ENCODE measurements at places on chromosomes 2 and 18.
A peak's percentile ranks its signal among the peaks of the same experiment; 100 is the strongest.

GRCh38 chr2:173652311-173652710, 297.6 kb downstream of the CDCA7 start:
- DNase-seq, result no peak

DNA sequence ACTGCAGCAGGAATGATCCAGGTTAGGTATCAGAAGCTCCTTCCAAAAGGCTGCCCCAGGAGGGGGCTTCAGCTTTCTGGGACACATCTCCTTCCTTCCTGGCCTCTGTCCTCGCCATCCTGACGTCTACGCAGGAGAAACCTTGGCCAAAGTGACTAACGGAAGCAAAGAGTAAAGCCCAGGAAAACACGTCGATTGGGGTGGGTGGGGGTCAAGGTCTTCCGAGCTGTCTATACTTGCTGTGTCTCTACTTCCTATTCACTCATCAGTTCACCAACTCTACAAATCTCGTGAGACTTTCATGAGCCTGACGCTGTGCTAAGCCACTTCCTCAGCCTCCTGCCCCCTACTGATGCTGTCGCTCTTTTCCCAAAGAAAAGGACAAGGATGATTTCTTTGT, 212.6 kb downstream of the TNS1 start:
- no peak for DNase-seq

GRCh38 chr2:135664623-135665068, 77.0 kb upstream of the UBXN4 start:
- DNase-seq, result no peak

DNA sequence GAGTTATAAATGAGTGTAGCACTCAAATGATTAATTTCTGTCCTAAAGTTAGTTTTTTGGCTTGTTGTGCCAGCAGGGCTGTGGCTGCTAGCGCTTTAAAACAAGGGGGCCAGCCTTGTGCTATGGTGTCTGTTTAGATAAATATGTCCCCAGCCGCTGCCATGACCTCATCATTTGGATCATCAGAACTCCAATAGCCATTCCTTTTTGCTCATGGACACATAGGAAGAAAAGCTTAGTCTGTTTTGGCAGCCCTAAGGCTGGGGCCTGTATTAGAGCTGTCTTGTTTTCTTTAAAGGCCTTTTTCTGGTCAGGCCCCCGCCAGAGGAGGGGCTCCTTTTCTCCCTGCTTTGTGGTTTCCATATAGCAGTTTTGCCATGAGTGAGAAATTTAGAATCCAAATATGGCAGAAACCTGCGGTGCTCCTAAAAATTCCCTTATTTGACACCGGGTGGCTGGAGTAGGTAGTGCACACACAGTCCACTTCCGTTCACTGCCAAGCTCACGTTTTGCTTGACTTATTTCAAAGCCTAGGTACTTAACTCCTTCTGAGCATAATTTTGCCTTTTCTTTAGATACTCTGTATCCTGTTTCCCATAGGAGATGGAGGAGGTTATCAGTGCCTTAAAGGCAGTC, 60.4 kb upstream of the SLC35G4 start:
- no peak for DNase-seq

GRCh38 chr18:12121175-12122042, 27.8 kb downstream of the ANKRD62 start:
- DNase-seq, result no peak

DNA sequence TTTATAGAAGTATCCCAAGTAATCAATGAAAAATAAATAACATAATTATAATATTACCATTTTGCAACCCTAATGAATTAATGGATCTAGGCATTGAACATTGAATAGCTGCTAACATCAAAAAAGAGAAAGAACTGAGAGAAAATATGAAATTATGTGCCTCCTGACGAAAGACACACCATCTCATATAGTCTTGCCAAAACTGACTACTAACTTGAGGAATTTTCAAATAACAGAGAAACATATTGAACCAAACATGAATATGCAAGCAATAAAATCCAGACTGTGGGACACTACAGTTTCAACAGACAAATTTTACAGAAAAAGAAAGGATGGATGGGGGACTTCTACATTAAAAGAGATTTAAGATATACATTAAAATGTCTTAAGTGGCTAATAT, 165.7 kb downstream of the WDPCP start:
- DNase-seq, result no peak

GRCh38 chr2:29747786-29748470, 173.5 kb downstream of the ALK start:
- DNase-seq, result no peak

GRCh38 chr2:147150241-147150635, 694.6 kb upstream of the ACVR2A start:
- no peak for DNase-seq

DNA sequence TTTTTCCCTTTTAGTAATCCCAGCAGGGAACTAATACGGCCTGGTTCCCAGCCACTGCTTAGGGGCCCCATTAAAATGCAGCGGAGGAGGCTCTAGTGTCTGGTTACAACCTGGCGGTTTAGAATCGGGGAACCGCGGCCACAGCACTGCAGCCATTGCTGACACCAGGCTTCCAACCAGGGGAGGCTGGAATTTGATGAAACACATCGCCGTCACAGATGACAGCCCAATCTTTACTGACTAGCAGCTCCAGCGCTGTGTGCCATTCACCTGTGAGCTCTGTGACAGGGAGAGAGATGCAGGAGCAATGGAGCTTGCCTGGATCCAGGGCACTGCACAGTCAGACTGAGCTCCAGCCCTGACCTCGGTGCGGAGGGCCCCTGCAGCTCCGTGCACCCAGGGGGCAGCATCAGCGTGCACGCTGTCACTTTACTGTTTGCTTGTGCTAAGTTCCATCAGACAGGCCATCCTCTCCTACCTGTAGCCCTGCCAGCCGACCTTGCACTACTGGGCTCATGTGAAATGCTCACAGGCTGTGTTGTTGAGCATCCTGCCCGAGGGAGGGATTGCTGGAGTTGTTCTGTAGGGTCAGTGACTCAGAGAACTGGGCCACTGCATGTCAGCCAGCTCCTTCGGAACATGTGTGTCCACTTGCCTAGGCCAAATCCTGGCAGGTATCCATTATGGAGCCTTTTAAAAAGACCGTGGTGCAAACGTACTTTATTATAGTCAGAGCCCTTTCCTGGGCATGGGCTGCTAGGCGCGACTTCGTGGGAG, 203.5 kb downstream of the SEPTIN10 start:
- peak; percentile 22 for DNase-seq

GRCh38 chr2:234476766-234477165, 20.1 kb downstream of the ARL4C start:
- DNase-seq, result no peak

DNA sequence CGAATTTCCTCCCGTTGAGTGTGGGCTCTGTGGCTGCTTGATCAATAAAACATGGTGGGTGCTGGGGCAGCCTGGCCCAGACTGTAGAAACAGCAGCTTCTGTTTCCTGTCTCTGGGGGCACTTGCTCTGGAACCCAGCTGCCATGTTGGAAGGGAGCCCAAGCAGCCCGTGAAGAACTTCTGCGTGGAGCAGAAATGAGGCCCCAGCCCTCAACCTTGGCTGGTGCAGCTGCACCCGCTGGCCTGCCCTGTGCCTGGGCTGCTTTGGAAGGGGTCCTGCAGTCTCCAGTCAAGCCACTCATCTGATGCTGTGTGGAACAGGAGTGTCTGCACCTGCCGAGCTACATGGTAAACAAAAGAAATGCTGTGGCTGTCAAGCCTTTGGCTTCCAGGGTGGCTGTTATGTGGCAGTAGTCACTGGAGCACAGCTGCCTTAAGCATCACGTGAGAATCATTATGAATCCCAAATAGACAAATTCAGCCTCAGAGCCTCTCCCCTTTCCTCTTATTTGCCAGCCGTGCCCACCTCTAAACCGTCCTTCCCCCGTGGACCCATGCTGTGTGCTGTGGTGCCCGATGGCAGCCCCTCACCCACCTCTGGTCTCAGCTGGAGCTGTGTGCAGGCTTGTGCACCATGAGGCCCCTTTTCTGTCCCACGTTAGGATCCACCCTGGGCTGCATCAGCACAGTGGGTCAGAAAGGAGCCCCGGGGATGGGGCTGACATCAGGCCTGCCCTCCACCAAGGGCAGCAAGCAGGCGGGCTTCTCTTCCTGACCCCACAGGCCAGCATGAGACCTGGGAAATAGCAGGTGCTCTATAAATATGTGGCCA, 134.0 kb upstream of the HDAC4 start:
- DNase-seq, result no peak

DNA sequence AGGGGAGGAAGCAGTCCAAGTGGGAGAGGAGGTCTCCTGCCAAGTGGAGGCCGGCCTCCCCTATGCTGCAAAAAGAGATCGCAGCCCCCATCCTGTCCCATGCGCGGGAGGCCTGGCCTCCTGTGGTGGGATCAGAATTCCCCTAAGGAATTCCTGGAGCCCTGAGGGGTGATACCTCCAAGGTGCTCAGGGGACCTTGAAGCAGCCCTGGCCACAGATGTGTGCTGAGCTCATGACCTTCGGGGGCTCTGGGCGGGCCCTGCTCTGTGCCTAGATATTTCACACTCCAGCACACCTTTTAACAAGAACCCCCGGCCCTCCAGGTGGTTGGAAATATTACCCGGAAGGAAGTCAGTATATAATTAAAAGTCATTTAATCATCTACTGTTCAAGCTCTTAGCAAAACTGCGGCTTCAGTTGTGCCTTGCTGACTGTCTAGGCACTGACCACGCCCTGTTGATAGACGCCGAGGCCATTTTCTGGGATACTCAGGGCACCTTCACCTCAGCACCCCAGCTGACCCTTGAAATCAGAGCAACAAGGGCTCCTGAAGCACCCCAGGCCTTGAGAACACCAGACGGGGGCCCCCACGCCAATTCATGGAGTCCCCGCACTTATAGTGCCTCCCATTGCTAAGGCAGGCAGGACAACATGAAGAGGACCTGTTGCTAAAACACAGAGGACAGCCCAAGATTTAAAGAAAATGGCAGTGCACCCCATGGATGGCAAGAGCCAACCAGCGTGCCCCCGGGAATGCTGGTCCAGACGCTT, 119.1 kb downstream of the NDUFA10 start:
- DNase-seq, result no peak

- no peak for DNase-seq
Measured at GRCh38 chr2:100801402-100801801, 18.5 kb upstream of the NPAS2 start.

DNA sequence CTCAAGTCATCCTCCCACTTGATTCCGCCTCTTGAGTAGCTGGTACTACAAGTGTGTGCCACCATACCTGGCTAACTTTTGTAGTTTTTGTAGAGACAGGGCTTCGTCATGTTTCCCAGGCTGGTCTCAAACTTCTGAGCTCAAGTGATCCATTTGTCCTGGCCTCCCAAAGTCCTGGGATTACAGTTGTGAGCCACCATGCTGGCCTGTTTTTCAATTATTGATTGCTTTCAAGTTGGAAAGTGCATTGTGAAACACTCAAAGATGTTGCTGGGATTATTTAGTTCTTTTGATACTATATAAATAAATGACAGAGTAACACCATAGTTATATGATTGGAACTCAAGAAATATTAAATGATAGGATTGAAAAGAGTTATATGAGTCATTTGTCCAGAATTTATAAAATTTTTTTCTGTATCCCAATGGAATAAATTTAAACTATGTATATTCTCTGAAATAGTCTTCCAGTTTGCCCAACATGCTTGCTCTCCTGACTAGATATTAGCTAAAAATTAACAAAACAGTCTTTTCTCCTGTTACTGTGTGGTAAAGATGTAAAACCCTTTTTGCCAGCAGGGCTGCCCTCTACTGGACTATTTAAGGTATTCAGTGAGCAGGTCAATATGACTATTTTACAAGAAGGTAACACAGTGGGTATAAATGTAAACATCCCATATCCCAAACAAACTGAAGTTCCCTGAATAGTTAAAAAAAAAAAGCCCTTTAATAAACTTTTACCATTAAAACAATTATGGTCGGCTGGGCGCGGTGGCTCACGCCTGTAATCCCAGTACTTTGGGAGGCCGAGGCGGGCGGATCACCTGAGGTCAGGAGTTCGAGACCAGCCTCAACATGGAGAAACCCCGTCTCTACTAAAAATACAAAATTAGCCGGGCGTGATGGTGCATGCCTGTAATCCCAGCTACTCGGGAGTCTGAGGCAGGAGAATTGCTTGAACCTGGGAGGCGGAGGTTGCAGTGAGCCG, 42.7 kb downstream of the ACSL3 start:
- no peak for DNase-seq

DNA sequence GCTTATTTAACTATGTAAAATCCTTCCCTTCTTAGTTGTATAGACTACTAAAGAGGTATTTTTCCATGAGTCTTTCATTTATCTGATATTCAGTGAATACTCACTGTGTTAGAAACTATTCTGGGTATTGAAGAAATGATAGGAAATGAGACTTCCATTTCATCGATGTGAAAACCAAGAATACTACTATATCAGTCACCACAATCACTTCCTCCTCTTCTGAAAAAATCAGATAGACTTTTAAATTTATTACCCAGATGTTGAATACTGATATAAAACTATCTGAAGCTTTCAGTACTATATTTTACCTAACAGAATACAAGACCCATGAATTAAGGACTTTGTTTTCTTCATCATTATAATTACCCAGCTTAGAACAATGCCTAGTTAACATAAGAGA, 1801.1 kb upstream of the CELF4 start:
- DNase-seq, result no peak

GRCh38 chr18:79601234-79601633, 78.4 kb upstream of the CTDP1 start:
- DNase-seq, result no peak

- no peak for DNase-seq
Measured at GRCh38 chr2:70472221-70472890, 81.3 kb downstream of the TGFA start.

GRCh38 chr2:130768191-130768855, 13.0 kb downstream of the AMER3 start:
- no peak for DNase-seq

GRCh38 chr2:70966681-70967080, 11.7 kb upstream of the ANKRD53 start:
- DNase-seq, result no peak

GRCh38 chr2:24207359-24207758, 32.5 kb downstream of the FAM228A start:
- no peak for DNase-seq

DNA sequence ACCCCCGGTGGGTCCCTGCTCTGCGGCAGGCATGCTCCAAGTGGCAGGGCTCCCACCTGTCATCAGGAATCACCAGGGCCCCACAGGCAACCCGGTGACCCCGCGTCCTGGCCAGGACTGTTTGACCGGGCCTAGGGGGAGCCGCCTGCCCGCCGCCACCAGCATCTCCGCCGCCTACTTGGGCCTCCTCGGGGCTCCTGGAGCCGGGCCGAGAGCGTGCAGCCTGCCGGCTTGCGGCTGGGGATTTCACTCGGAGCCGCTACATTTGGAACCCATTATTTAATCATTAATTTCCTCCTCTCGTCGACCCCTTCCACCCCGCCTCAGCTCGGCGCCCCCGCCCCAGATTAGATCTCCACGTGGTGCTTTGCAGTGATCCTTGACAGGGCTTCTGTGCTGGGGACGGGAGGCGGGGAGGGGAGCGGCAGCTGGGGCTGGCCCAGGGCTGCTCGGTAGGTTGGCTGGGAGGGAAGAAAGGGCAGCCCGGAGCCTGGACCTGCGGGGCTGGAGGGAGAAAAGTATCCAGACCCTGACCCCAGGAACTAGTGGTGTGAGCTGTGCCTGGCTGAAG, 295.4 kb downstream of the CYP26B1 start:
- DNase-seq, result no peak

GRCh38 chr2:229270551-229271410, at the start of gene PID1:
TSS of gene PID1 (minus strand) at chr2:229271287. CDS start at chr2:229271043, 244 bp downstream.
- peak; percentile 34 for DNase-seq
